Ovary (tissue), 10 donors: ENCODE measurements at places on chromosomes 5 and 9. TPM values are rescaled to one million over a fixed set of nuclear protein-coding genes. Genes with fewer than 3 reads are reported as not detected.
A peak's percentile ranks its signal among the peaks of the same experiment; 100 is the strongest.

The OCLN gene
- total RNA-seq: 23.9 TPM

The TMOD1 gene
- total RNA-seq: 76.9 TPM

The GAS1 gene
- total RNA-seq: 82.3 TPM

The PLAC8L1 gene
- 0.70 TPM for total RNA-seq

The GFI1B gene
- not detected for total RNA-seq

The NMUR2 gene
- total RNA-seq: 0.15 TPM

The TARS1 gene
- 61.7 TPM for total RNA-seq

The ZNG1F gene
- 11.0 TPM for total RNA-seq

The COL23A1 gene
- 0.30 TPM for total RNA-seq

The EFNA5 gene
- 7.7 TPM for total RNA-seq

The SH3PXD2B gene
- 17.9 TPM for total RNA-seq

The ERMP1 gene
- total RNA-seq: 18.3 TPM

- DNase-seq: peak; percentile 24
Observed at GRCh38 chr5:54785729-54786591, 199.4 kb downstream of the ESM1 start.

DNA sequence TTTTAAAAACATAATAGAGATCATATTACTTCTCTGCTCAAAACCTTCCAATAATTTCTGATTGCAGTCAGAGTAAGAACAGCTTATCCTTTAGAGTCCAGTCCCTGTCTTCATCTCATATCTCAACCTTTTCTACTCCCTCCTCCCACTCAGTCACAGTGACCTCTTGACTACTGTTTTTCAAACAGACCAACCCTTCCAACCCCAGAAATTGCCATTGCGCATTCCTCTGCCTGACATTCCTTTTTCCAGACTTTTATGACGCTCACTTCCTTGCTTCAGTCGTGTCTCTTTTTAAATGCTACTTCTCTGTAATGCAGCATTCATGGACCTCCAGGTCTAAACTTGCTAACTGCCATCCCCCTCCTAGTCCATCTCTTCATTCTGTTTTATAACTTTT is 800.5 kb downstream of the BRINP1 start:
- DNase-seq: no peak

- DNase-seq: no peak
Observed at GRCh38 chr5:139804800-139805397, 9.3 kb downstream of the PSD2 start.

DNA sequence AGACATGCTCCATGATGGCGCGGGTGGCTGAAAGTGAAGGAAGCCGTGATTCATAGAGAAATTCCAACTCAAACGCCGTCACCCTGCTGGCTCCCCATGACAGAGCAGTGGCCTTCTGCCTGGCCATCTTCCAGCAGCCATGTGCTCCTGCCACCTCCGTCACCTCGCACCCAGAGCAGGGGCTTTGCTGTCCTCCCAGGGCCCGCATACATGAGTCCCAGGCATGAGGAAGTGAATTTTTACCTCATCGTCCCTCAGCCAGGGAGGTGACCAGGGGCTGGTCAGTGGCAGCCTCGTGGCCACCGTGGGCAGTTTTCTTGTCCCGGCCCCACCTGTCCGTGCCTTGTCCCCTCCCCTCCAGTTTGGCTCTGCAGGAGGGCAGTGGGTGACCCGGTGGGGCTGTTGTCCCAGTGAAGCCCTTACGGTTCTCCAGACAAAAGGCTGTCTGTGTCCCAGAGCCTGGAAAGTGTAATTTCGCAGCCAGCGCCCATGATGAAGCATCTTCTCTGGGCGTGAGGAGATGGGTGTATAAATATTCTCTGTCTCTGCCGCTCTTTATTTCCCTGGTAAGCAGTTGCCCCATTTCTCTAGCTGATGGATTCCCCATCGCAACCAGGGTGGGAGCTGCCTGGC is 124.0 kb upstream of the LMX1B start:
- no peak for DNase-seq

DNA sequence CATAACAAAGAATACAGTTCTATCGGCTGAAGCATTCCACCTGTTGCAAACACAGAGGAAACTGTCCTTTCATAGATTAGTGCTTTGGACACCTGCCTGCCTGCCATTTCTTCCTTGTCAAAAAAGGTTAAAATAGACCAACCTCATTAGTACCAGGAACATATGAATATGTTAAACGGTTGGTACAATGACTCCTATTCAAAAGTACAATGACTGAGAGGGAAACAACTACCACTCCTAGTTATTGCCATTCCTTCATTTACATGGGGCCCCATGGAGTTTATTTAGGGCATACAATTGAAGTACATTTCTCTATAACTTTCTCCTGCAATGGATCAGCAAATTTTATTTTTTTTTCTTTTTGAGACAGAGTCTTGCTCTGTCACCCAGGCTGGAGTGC is 77.4 kb upstream of the PIP5K1B start:
- no peak for DNase-seq

DNA sequence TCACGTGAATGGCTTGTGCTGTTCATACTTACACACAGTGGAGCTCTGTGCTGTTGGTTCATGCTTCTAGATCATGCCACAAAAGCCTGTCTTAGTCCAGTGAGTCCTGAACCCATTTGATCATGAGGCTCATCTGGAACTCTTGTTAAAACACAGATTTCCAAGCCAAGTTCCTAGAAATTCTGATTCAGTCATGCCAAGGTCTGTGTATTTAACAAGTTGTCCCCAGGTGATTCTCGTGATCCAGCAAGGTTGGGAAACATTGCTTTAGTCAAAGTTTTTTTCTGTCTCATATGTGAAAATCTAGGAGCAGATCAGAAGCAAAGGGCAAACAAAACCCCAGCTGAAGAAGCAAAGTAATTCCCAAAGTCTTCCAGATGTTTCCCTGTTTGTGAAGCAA is 112.5 kb upstream of the GAS1 start:
- no peak for DNase-seq

DNA sequence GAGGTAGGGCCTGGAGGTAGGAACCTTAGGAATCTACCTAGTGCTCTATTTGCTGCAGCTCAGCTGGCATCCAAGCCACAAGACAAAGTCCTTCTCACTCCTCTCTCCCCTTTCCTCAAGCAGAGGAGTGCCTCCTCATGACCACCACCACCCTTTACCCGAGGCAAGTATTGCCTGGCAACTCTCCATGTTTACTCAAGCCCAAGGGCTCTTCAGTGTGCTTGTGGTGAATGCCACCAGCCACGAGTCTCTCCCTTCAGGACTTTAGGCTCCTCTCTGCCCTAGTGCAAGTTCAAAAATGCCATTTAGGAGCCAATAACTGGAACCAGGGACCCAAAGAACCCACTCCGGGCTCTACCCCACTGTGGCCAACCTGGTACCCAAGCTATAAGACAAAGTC is 514.5 kb upstream of the RGMB start:
- DNase-seq: no peak

DNA sequence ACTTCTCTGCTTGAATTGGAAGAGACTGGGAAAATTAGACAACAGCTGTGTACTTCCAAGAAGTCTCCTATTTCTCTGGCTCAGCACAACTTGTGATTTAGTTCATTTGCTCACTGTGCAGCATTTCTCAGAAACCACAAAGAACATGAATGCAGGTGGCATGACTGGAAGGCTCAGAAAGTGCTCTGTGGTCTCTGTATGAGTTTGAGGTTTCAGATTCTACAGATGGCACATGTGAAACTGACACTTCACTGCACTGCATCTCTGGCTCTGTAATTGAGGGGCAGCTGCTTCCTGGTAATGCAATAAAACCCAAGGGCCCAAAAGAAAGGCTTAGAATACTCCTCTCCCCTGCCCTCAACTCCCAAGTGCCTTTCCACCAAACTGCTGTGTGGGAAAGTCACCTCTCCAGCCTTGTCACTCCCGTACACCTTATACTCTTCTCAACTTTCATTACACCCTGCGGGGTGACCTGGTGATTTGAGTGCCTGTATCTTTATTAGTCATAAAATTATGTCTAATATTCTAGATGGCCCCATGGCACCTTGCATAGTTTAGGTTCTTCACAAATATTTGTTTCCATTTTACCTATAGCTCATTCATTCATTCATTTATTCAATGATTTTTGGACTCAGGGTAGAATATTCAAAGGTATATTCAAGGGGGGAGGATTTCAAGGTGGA is 82.5 kb downstream of the ESM1 start:
- no peak for DNase-seq

- DNase-seq: no peak
Observed at GRCh38 chr5:31021181-31021624, 172.3 kb upstream of the CDH6 start.

DNA sequence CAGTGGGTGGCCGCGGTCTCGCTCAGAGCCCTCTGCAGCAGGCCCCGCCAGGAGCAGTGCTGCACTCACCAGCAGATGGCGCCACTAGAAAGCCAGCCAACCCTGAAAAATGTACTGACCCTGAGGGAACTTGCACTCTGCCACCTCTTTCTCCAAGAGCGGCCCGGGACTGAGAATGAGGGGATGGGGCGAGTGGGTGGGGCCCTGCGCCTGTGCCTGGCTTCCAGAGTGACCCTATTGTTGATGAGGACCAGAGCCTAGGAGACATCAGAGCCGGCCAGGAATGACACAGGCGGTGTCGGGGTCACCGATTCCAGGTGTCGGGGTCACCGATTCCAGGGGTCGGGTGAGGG is 2.9 kb upstream of the IL17B start:
- DNase-seq: peak; percentile 91

- DNase-seq: no peak
Observed at GRCh38 chr9:81656004-81656403, 33.3 kb downstream of the TLE1 start.

DNA sequence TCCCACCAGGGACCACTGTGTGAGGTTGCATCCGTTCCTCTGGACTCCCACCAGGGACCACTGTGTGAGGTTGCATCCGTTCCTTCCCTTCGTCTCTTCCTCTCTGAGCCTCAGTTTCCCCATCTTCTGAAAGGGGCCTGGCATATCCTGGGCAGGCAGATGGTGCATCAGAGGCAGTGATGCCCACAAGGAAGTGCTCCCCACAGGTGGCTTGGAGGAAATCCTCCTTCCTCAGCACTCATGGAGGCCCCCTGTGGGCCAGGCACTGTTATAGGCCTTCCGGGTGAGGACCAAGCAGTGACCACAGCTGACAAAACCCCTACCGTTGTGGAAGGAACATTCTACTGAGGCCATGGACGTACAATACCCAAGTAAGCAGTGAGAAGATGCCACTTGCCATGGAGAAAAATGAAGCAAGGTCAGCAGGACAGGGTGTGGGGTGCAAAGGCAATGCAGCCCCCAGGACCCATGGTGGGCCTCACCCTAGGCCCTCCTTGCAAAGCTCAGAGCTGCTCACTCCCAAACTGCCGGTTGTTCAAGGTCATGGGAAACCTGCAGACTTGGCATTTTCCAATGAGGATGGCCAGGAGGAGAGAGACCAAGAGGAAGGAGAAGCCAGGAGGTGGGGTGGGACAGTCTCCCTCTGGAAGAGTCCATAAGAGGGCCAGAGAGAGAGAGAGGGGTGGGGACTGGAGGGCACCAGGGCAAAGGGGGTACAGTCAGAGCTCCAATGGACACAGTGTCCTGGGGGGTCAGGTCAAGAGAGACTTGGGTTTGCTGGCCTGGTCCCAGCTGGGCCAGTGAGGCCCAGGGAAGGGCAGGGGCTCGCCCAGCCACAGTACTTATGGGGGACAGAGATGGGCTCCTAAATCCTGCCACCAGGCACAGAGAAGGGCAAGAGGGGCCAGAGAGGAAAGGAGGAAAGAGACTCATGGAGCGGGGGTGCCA is 51.1 kb downstream of the C9orf50 start:
- DNase-seq: peak; percentile 68

- DNase-seq: no peak
Observed at GRCh38 chr9:107018861-107019545, 156.0 kb downstream of the ZNF462 start.

GRCh38 chr9:83065233-83065632 is 2.3 kb upstream of the RASEF start:
- DNase-seq: no peak

GRCh38 chr5:134614450-134615085 is 18.1 kb downstream of the SAR1B start:
- no peak for DNase-seq

DNA sequence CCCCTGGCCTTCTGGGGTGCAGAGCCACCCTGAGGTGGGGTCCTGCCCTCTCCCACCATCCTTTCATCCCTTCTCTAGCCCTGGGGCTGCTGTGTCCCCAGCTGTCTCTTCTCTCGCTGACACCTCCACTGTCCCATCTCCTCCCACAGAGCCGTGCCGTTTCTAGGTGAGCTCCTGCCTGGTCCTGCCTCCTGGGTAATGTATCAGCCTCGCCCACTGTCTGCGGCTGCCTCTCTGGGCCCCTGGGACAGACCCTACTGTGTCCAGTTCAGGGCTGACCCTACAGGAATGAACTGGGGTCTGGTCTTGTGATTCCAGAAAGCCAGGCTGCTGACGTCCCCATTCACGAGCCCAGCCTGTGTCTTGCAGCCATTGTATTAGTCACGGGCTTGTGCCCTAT is 4.1 kb downstream of the PAEP start:
- DNase-seq: no peak

GRCh38 chr5:34751807-34752736 is 86.9 kb upstream of the TTC23L start:
- no peak for DNase-seq

GRCh38 chr5:140321796-140322195 is 18.9 kb upstream of the PFDN1 start:
- no peak for DNase-seq

- DNase-seq: no peak
Observed at GRCh38 chr9:125946397-125946796, 199.2 kb downstream of the PBX3 start.

DNA sequence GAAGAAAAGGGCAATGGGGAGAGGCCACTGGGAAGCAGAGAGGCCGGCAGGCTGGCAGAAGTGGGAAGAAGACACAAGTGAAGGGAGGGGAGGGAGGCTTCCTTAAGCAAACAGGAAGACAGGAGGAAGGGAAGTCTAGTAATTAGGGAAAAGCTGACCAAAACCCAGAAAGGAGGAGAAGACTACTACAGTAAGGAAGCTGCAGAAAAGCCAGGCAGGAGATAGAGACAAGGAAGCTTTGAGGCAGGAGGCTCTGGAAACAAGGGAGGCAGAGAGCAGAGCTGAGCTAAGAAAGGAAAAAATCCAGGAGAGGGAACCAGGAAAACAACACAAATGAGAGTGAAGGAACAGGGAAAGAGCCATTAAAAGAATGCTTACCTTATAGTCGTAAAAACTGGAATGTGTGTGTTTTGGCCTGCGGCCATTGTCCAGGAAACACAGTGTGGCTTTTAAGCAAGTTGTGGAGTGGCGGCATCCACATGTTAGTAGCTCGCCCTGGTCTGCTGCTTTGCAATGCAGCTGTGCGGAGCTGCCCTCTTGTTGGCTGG is 317.1 kb upstream of the CLINT1 start:
- DNase-seq: peak; percentile 24

DNA sequence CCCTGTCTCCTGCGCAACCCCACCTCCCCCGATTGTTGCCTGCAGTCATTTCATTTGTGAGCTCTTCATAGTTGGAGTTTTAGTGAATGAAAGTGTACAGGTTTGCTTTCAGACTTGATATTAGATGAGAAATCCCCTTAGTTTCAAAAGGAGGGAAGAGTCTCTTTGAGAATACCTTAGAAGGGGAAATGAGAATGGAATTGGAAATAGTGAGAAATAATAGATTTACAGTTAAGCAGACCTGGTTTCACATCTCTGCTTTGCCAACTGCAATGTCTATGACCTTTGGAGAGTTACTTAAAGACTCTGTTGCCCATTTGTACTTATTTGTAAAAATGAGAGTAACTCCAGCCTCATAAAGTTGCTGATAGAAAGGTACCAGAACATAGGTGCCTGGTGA is 120.4 kb downstream of the ZNF462 start:
- no peak for DNase-seq
